ENCODE measurements at places on chromosomes 12 and 14.

- H3K36me3 ChIP-seq, result no peaks in the 10 kb centered on the region
- H3K27me3 ChIP-seq, result no peaks in the 10 kb centered on the region
- H3K27ac ChIP-seq, result no peak overlapping the region
- H3K4me1 ChIP-seq, result peaks cover 5% of the 10 kb centered on the region
Measured at GRCh38 chr14:72439707-72440106, 454.2 kb downstream of the DPF3 start.

- H3K27ac ChIP-seq, result no peak overlapping the region
- H3K36me3 ChIP-seq, result no peaks in the 10 kb centered on the region
- no peak for DNase-seq
- H3K27me3 ChIP-seq, result no peaks in the 10 kb centered on the region
Measured at GRCh38 chr12:96069511-96070231, 34.3 kb upstream of the LTA4H start.

DNA sequence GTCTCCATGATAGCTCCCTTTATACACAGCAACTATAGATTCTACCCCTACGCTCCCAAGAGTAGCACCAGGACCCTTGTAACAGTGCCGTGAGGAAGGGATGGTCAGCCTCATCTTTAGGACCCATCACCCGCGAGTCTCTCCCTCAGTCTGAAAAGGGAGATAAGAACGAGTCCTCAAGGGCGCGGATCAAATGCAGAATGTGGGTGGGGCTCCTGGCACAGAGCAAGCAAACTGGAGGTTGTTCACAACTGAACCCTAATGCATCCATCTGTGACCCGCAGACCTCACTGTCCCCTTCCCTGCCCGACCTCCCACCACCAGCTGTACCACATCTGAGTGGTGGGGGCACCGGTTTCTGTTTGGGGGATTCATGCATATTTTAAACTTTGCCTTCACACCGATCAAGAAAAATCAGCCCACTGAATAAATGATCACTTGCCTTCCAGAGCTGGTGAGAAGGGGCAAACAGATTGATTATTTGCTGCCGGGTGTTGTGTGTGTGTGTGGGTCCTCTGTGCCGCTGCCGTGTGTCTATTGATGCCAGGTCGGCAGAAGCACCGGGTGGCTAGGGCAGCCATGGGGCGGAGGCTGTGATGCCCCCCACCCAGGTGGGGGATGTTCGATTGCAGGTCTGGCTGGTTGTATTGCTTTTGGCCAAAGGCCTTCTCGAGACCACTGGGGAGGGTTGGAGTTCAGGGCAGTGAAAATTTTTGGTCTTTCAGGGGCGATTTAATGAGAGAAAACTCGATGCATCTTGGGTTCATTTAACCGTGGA is 35.7 kb upstream of the BEGAIN start:
- no peak overlapping the region for H3K4me3 ChIP-seq
- H3K36me3 ChIP-seq, result no peaks in the 10 kb centered on the region
- H3K4me1 ChIP-seq, result no peaks in the 10 kb centered on the region
- no peak for DNase-seq

GRCh38 chr14:59277659-59278058 is 89.2 kb downstream of the DAAM1 start:
- H3K27ac ChIP-seq, result no peak overlapping the region
- no peaks in the 10 kb centered on the region for H3K36me3 ChIP-seq
- H3K27me3 ChIP-seq, result no peaks in the 10 kb centered on the region
- no peaks in the 10 kb centered on the region for H3K4me1 ChIP-seq

DNA sequence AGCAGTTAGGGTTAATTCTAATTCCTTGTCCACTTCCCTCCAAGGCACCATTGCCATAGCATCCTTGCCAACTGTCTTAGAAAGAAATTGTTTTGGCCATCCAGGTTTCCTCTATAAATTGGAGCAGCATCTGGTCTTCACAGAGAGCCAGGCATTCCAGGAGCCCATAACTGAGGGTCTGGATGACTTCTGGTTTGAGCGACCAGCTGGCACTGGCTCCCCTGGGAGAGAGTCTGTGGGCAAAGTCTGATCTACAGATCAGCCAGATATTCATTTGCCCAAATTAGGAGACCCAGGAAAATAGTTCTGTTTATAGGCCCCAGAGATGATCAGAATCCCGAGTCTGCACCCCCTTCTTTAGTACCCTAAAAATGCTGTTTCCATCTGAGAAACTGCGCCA is 16.0 kb downstream of the VSX2 start:
- no peaks in the 10 kb centered on the region for H3K36me3 ChIP-seq
- no peak for DNase-seq
- no peaks in the 10 kb centered on the region for H3K4me1 ChIP-seq
- H3K4me3 ChIP-seq, result no peak overlapping the region
- no peak overlapping the region for H3K27ac ChIP-seq

GRCh38 chr14:47674148-47674542 is 1.3 kb downstream of the MDGA2 start:
- H3K27me3 ChIP-seq, result peaks cover 38% of the 10 kb centered on the region
- H3K4me1 ChIP-seq, result peaks cover 6% of the 10 kb centered on the region

- no peaks in the 10 kb centered on the region for H3K36me3 ChIP-seq
- no peaks in the 10 kb centered on the region for H3K27me3 ChIP-seq
- DNase-seq, result no peak
- no peaks in the 10 kb centered on the region for H3K4me1 ChIP-seq
- no peak overlapping the region for H3K4me3 ChIP-seq
- no peak overlapping the region for H3K27ac ChIP-seq
Measured at GRCh38 chr14:106493962-106494823, 967.8 kb downstream of the TMEM121 start.

DNA sequence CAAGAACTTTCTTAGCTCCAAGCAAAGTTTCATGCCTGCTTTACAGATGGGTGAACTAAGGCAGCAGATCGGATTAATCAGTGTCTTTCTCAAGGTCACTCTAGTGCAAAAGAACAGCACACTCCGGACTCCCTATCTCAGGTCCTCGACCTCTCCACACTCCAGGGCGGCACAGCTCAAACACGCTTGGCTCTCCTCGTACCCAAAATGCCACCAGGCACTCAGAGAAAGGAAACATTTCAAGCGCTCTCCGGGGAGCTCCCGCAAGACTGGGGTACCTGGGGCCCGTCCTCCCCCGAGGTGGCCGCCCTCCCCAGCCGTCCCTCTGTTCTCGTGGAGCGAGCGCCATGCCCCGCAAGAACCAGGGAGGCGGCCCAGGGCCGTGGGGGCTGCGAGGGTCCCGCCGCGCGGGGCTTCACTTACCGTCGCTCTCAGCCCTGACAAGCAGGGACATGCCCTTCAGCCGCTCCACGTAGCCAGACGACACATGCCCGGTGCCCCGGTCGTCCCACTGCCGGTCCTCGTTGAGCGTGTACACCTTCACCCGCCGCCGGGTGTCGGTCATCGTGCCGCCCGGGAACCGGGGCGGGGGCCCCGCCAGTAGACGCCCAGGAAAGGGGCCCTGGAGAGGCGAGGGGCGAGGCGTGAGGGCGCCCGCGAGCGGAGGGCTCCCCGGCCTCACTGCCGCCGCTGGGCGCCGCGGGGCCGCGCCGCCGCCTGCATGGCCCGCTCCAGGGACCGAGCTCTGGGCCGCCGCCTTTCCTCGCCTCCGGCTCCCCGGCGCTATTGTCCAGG is 830 bp downstream of the PPP4R3A start:
- H3K4me3 ChIP-seq, result peak overlapping the region; percentile 70
- H3K27ac ChIP-seq, result peak overlapping the region; percentile 97
- no peaks in the 10 kb centered on the region for H3K4me1 ChIP-seq
- no peak for DNase-seq

GRCh38 chr12:109775172-109775881 is 57.9 kb downstream of the TRPV4 start:
- H3K36me3 ChIP-seq, result no peaks in the 10 kb centered on the region
- no peak overlapping the region for H3K4me3 ChIP-seq
- DNase-seq, result peak; percentile 31
- 0 out of 2 replicates have a peak, but pooled peaks cover 2% of the 10 kb centered on the region for H3K4me1 ChIP-seq
- no peak overlapping the region for H3K27ac ChIP-seq
- H3K27me3 ChIP-seq, result no peaks in the 10 kb centered on the region

GRCh38 chr12:115437061-115437567 is 753.1 kb upstream of the TBX3 start:
- no peak overlapping the region for H3K27ac ChIP-seq
- H3K4me1 ChIP-seq, result peaks cover 6% of the 10 kb centered on the region
- H3K36me3 ChIP-seq, result no peaks in the 10 kb centered on the region
- H3K4me3 ChIP-seq, result no peak overlapping the region

GRCh38 chr14:91883753-91884152 is 16.4 kb upstream of the TC2N start:
- no peaks in the 10 kb centered on the region for H3K27me3 ChIP-seq
- H3K4me3 ChIP-seq, result no peak overlapping the region
- H3K4me1 ChIP-seq, result no peaks in the 10 kb centered on the region
- H3K36me3 ChIP-seq, result no peaks in the 10 kb centered on the region
- no peak for DNase-seq

GRCh38 chr14:32491416-32492016 is 162.4 kb downstream of the AKAP6 start:
- H3K27me3 ChIP-seq, result no peaks in the 10 kb centered on the region
- no peak overlapping the region for H3K27ac ChIP-seq
- no peaks in the 10 kb centered on the region for H3K36me3 ChIP-seq
- no peaks in the 10 kb centered on the region for H3K4me1 ChIP-seq
- no peak for DNase-seq

- DNase-seq, result no peak
- H3K4me3 ChIP-seq, result no peak overlapping the region
- H3K36me3 ChIP-seq, result no peaks in the 10 kb centered on the region
- peaks cover 11% of the 10 kb centered on the region for H3K4me1 ChIP-seq
- H3K27me3 ChIP-seq, result no peaks in the 10 kb centered on the region
- H3K27ac ChIP-seq, result no peak overlapping the region
Measured at GRCh38 chr14:95220663-95221231, 63.4 kb upstream of the DICER1 start.

- no peak overlapping the region for H3K4me3 ChIP-seq
- peaks cover 7% of the 10 kb centered on the region for H3K4me1 ChIP-seq
- H3K27me3 ChIP-seq, result no peaks in the 10 kb centered on the region
- H3K27ac ChIP-seq, result no peak overlapping the region
- no peak for DNase-seq
- H3K36me3 ChIP-seq, result no peaks in the 10 kb centered on the region
Measured at GRCh38 chr12:110248096-110248447, 33.0 kb upstream of the ATP2A2 start.

- no peak overlapping the region for H3K4me3 ChIP-seq
- H3K4me1 ChIP-seq, result no peaks in the 10 kb centered on the region
- DNase-seq, result no peak
- H3K27ac ChIP-seq, result no peak overlapping the region
- no peaks in the 10 kb centered on the region for H3K36me3 ChIP-seq
Measured at GRCh38 chr14:104541905-104542465, 37.6 kb upstream of the C14orf180 start.

DNA sequence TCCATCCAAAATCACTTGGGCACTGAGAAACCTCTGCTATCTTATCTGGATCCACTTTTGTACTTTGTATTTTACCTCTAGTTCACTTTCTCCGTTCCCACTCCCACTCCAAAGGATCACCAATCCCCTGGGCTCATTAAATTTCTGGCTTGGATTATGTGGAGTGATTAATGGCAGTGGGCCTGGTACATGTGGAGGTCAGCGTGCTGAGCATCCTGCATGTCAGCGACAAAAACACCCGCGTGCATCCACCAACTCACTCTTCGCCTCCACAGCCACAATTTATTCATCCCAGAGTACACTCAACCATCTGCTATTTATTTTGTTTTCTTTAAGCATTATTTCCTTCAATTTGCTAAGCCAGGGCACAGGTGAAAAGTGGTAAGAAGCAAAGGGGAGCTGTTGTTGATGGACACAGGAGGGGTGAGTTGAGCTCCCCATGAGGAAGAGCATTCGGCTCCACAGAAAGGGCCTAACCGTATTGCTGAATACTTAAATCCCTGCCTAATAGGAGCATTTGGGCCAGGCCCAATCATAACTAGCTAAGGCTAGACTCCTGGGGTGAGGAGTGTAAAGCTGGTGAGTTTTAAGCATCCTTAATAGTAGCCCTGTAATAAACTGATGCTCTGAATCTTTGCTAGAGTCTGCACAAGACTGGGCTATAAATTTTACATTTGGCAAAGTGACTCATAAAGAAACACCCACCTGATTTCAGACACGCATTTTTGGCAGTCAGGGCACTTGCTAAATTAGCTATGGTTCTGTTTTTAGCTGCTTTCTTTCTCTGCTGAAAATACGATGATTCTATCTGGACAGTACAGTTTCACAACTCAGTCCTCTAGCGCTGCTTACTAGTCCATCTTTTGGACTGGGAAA is 137.8 kb downstream of the SLC25A21 start:
- H3K27ac ChIP-seq, result no peak overlapping the region
- no peaks in the 10 kb centered on the region for H3K4me1 ChIP-seq
- H3K36me3 ChIP-seq, result no peaks in the 10 kb centered on the region
- H3K27me3 ChIP-seq, result no peaks in the 10 kb centered on the region
- no peak for DNase-seq
- H3K4me3 ChIP-seq, result no peak overlapping the region

- no peaks in the 10 kb centered on the region for H3K4me1 ChIP-seq
- H3K27me3 ChIP-seq, result no peaks in the 10 kb centered on the region
- H3K4me3 ChIP-seq, result no peak overlapping the region
- H3K36me3 ChIP-seq, result no peaks in the 10 kb centered on the region
- no peak overlapping the region for H3K27ac ChIP-seq
- DNase-seq, result no peak
Measured at GRCh38 chr14:78178071-78178470, 7.9 kb downstream of the NRXN3 start.

DNA sequence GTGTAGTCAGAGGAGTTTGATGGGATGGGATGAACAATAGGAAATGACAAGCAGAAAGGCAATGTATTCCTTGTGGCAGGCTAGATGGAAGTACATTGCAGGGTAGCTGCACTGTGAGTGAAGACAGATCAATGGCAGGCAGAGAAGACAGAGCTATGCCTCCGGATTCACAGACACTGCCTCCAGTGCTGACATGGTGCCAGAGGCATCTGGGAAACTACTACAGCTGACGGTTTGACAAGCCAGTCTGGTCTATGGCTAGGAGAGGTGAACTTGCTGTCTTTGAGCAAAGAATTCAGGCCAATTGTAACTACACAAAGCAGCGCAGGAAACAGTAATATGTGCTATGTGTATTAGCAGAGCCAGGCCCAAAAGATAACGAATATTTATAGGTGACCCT is 193.5 kb downstream of the DIO2 start:
- H3K27ac ChIP-seq, result no peak overlapping the region
- no peak overlapping the region for H3K4me3 ChIP-seq
- no peaks in the 10 kb centered on the region for H3K4me1 ChIP-seq
- no peaks in the 10 kb centered on the region for H3K36me3 ChIP-seq
- H3K27me3 ChIP-seq, result no peaks in the 10 kb centered on the region

GRCh38 chr12:52023182-52023975 is 16.6 kb downstream of the TAMALIN start:
- H3K4me1 ChIP-seq, result peaks cover 10% of the 10 kb centered on the region
- no peaks in the 10 kb centered on the region for H3K36me3 ChIP-seq
- peak overlapping the region; percentile 52 for H3K4me3 ChIP-seq
- H3K27me3 ChIP-seq, result peaks cover 9% of the 10 kb centered on the region
